ENCODE measurements at places on chromosomes 6 and 20.

- DNase-seq, result no peak
Observed at GRCh38 chr20:46213946-46214823, 94.1 kb downstream of the CDH22 start.

GRCh38 chr6:3423439-3424184 lies 33.2 kb downstream of the SLC22A23 start:
- no peak for DNase-seq

DNA sequence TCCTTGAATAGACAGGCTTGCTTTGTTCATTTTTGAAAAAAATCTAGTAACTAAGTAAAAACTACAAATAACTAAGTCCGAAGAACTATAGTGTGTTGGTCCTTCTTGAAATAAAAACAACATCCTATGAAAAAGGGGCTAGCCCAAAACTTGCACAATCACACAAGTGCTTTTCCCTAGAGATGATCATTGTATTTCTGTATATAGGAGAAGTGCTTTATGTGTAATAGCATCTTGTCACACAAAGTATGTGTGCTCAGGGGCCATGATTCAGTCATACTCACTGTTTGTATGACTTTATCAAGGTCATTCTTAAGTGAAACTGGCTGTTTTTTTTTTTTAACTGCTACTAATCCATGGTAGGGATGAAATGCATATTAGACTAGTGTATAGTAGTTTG lies 179.8 kb downstream of the DTNBP1 start:
- no peak for DNase-seq

GRCh38 chr6:42038163-42038562 lies 12.2 kb upstream of the TAF8 start:
- no peak for DNase-seq

DNA sequence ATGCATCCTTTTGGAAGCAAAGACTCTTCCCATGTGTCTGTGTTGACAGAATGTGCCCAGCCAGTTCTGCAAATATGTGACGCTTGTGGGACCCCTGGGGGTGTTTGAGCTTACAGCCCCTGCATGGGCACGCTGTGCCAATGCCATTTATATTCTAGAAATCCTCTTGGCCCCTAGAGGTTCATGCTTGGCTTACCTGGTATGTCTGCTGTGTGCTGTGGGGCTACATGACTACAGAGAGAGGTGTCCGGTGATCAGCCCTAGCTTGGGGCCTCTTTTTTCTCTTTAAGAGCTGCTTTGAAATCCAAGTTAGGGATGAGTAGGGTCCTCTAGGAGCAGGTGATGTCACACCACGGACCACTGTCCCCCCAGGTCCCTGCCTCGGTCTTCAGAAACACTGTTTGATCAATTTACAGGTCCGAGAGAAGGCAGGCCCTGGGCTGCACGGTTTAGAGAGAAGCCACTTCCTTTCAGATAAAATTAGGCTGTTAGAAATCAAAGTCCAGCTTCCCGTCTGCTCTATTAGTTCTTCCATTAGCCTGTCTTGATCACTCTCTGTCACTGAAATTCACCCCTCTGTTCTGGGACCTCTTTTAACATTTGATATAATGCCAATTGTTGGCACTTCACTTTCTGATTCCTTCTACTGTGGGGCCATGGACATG lies 26.5 kb downstream of the BCAS4 start:
- no peak for DNase-seq

- DNase-seq, result no peak
Observed at GRCh38 chr6:170250981-170251775, 39.7 kb downstream of the DLL1 start.

DNA sequence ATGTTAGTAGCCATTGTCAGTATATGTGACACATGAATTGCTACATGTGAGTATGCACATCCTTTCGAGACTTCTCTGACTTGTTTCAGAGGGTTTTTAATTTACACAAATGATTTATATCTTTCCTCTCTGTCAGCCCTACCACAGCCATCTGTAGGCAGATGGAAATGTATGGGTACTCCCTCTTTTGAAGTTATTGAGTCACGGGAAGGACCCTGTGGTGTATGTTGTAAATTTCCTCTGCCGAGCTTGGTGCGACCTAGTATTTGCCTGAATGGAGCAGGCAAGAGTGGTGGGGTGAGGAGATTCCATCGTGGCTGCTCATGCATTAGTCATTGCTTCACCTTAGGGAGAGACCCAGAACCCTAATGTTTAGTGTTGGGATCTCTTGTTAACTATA lies 171.9 kb downstream of the JARID2 start:
- no peak for DNase-seq

DNA sequence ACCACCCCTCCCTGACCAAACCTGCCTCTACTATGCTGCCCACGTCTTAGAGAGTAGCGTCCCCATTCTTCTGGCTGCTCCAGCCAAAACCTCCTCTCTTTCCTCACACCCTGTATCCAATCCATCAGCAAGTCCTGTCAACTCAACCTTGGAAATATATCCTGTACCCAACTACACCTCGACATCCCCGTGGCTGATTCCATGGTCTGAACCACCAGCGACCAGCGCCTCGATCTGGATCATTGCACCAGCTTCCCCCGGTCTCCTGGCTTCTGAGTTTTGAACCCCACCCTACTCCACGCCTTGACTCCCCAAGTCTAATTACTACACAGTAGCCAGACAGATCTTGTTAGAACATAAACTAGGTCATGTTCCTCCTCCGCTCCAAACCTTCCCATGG lies 9.8 kb downstream of the NRSN2 start:
- DNase-seq, result no peak

- peak; percentile 13 for DNase-seq
Observed at GRCh38 chr20:48287021-48287494, 501.8 kb upstream of the SULF2 start.

DNA sequence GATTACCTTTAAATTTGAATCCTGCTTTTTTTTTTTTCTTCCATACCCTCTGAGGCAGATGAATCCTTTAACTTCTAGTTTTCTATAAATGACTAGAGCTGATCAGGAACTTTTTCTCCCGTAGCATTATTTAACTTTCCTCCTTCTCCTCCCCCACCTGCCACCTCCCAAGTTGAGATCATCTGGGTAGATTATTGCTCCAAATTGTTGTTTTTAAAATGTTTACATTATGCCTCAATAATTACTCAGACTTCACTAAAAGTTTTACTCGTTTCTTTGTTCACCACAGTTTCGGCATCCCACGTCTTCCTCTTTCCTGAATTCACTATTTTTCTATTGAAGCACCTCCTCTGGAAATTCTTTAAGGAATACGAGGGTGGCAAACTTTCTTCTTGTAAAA lies 16.6 kb upstream of the SCUBE3 start:
- DNase-seq, result no peak

DNA sequence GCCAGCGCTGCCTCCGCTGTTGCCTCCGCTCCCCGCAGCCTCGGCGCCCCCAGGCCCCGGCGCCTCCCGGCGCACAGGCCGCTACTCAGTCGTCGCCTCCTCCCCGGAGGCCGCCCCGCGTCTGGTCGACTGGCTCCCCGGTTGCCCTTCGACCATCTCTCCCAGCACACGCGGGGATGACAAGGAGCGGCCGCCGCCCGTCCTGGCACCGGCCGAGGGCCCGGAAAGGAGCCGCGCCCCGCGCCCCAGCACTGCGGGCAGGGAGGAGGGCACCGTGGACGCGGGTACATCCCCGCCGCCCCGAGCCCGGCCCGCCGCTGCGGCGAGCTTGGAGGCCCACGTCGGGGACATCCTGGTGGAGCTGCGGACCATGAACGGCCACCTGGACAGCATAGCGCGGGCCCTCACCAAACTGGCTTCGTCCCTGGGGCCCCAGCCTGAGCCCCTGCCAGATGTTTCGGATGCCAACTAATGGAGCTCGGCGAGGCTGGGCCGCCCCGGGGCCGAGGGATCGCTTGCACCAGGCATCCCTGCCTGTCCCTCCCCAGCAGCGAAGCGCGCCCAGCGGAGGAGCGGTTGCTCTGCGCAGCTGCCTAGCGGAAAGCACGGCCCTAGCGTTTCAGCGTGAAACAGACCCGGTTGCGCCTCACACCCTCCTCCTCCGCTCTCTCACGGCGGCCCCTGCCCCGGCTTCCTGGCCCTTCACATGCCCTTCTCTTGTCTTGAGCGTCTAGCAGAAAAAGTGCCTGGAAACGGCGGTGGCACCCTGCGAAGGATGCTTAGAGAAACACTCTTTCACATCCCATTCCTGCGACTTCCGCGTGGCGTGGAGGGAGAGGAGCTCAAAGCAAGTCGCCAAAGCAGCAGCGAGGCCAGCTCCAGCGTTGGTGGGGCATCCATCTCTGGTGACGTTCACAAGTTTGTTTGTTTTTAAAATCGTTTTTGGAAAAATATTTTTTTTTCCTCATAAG lies 285.8 kb upstream of the SUPT3H start:
- peak; percentile 43 for DNase-seq

- DNase-seq, result no peak
Observed at GRCh38 chr20:20582734-20583133, 129.7 kb downstream of the RALGAPA2 start.

DNA sequence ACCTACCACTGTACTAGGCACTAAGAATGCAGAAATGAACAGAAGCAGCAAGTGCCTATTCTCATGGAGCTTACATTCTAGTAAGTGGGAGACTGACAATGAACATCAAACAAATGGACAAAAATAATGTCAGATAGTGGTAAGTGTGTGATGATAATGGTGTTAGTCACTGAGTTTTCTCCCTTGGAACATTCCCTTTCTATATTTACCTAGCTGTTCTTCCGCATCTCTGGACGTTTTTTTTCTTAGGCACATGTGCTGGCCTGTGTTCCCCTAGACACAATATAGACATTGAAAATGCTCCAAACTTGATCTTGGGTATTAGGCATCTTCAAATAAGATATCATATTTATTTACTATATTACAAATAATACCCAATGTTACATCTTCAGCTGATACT lies 218.1 kb upstream of the GJE1 start:
- no peak for DNase-seq

GRCh38 chr6:110596354-110596753 lies 119.9 kb upstream of the SLC22A16 start:
- no peak for DNase-seq

- no peak for DNase-seq
Observed at GRCh38 chr6:150915880-150916265, 50.4 kb downstream of the MTHFD1L start.

GRCh38 chr6:64376394-64376793 lies 740.8 kb downstream of the PHF3 start:
- DNase-seq, result no peak

DNA sequence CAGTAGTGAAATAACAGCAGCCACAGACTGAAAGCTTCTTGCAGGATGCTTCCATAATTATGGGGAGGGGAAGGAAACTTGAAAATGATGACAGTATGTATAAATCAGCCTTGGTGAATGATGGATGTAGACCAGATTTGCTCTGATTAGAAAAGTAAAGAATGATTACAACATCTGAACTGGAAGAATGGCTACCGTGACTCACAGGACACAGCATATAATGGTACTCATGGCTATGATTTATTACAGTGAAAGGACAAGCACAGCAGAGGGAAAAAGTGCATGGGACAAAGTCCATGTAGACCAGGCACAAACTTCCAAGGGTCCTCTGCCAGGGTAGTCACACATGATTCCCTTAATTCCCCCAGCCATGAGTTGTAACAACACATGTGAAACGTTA lies 70.7 kb upstream of the POPDC3 start:
- no peak for DNase-seq

- DNase-seq, result no peak
Observed at GRCh38 chr6:146301764-146302163, 241.9 kb upstream of the RAB32 start.

DNA sequence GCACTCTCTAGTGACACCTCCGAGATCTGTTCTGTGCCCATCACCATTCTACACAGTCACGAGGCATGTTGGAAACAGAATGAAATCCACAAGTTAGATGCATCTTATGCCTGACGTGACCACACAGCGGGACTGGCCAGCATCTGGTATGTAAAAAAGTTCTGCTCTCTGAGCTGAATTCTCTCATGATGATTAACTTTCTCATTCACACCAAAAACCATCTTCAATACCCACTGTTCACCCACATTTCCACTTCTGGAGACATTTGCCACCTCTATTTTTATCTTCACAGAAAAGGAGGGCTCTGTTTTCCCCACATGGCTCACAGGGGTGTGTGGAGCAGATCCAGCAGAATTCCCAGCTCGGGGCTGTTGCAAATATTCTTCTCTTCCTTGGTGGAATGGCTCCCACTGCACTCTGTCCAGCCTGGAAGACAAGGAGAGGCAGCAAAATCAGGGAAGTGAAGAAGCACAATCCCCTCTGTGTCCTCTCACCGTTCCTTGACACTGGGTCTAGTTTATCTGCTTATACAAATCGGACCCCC lies 303.4 kb downstream of the TAF4 start:
- no peak for DNase-seq

DNA sequence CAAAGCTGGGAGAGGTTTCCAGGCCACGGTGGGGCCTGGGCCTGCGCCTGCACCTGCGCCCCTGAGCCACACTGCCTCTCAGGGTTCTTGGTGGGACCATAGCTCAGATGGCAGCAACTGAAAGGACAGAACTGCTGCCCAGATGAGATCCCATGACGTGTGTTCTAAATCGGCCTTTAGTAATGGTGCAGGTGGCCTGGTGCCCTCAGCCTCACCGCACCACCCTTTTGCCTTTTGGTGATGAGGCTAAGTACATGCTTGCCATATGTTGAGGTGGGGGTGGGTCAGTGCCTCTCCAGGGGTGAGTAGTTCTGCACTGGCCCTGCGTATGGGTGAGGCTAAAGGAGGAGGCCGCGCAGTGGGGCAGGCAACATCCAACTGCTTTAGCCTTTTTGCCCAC lies 7.4 kb downstream of the PSMG4 start:
- DNase-seq, result no peak

DNA sequence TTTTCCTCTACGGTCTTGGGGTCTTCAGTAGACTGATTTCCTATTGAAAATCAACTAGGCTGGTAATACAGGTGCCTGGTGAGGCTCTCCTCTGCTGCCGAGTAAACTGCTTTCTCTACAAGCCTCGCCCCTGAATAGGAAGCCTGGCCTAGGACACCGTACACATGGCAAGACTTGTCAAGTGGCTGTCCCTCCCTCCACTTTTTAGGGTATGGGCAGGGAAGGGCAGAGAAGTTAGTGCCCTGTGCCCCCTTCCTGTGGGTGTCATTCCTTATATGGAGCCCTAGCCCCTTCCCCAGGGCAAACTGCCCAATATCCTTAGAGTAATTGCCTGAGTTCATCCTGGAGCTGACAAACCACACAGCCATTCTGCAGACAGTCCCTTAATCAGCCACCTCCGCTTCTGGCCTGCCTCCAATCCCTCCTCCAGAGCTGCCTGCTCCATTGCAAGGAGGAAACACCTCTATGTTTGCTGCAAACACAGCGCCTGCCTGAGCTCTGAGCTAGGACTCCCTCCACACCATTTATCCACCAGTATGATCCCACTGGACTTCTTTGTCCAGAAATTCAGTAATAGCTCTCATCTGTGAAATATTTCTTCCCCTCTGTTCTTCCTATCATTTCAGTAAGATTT lies 93.1 kb downstream of the CHD6 start:
- DNase-seq, result peak; percentile 16

- DNase-seq, result no peak
Observed at GRCh38 chr6:109296452-109296851, 85.8 kb downstream of the CD164 start.

All from midbrain (tissue), 1 donor.